ENCODE measurements at places on chromosomes 1 and 21. TPM values are rescaled to one million over a fixed set of nuclear protein-coding genes. Genes with fewer than 3 reads are reported as not detected.

Gene PTGER3
- total RNA-seq, result 0.77 TPM

Gene VWA5B1
- total RNA-seq, result 0.18 TPM

Gene SPRR4
- not detected for total RNA-seq

Gene SPRR1A
- total RNA-seq, result not detected

Gene TSPEAR
- total RNA-seq, result 1.1 TPM

Gene PRSS38
- not detected for total RNA-seq

All from heart right ventricle (tissue), 16 donors.